ENCODE measurements at places on chromosomes 1 and 21. TPM values are rescaled to one million over a fixed set of nuclear protein-coding genes. Genes with fewer than 3 reads are reported as not detected.

GRCh38 chr1:30707412-30708360 is 15.7 kb downstream of the MATN1 start:
- no peaks in the 10 kb centered on the region for H3K36me3 ChIP-seq
- no peaks in the 10 kb centered on the region for H3K4me1 ChIP-seq
- peak; percentile 75 for DNase-seq
- H3K4me3 ChIP-seq, result no peak overlapping the region

DNA sequence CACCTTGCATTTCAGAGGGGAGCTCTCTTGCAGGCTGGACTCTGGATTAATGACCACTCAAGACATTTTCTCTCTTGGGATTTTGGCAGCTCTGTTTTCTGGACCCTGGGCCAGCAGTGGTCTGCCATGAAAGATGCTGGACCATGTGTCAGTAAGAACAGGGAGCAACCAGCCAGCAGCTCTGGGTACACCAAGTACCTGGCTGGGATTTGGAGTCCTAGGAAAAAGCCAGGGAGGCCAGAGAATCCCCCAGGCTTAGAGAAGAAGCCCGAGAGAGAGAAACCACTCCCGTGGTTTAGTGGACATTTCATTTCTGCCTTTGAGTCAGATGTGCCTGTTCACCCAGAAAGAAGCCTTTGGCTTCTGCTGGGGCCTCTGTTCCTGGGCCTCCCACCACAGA is 2.5 kb downstream of the NFASC start:
- H3K36me3 ChIP-seq, result no peaks in the 10 kb centered on the region
- no peaks in the 10 kb centered on the region for H3K4me1 ChIP-seq
- no peak for DNase-seq
- no peak overlapping the region for H3K27ac ChIP-seq
- no peak overlapping the region for H3K4me3 ChIP-seq

GRCh38 chr1:60759291-60759690 is 323.1 kb upstream of the NFIA start:
- DNase-seq, result no peak
- no peaks in the 10 kb centered on the region for H3K36me3 ChIP-seq
- no peak overlapping the region for H3K27ac ChIP-seq
- H3K4me1 ChIP-seq, result no peaks in the 10 kb centered on the region

DNA sequence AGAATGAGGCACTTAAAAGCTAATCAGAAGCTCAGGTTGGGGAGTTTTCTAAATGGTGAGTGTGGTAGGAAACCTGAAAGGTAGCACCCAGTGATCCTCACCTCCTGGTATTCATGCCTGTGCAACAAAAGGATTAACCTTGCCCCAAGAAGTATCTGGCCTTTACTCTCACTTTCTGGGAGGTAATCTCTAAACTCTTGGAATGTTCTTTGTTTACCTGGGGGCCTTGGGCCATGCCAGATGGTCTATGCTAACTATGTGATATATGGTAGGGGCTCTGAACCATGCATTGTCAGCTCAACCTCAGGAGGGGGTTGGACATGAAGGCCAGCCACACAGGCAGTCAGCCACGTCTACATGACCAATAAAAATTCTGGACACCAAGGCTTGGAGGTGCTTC is 24.4 kb upstream of the TRIM33 start:
- no peak overlapping the region for H3K27ac ChIP-seq
- no peaks in the 10 kb centered on the region for H3K36me3 ChIP-seq
- peaks cover 11% of the 10 kb centered on the region for H3K4me1 ChIP-seq
- no peak for DNase-seq
- no peaks in the 10 kb centered on the region for H3K27me3 ChIP-seq

- H3K4me3 ChIP-seq, result no peak overlapping the region
- H3K27ac ChIP-seq, result no peak overlapping the region
- no peak for DNase-seq
- H3K36me3 ChIP-seq, result peaks cover 5% of the 10 kb centered on the region
- H3K4me1 ChIP-seq, result 0 out of 2 replicates have a peak, but pooled peaks cover under 1% of the 10 kb centered on the region
These were observed 9.5 kb downstream of the SIM2 start for GRCh38 chr21:36708286-36709029.

GRCh38 chr1:209884665-209885117 is 53.3 kb upstream of the SYT14 start:
- H3K27me3 ChIP-seq, result no peaks in the 10 kb centered on the region
- peak overlapping the region; percentile 68 for H3K27ac ChIP-seq
- DNase-seq, result peak; percentile 85
- H3K4me3 ChIP-seq, result no peak overlapping the region
- H3K4me1 ChIP-seq, result peaks cover 20% of the 10 kb centered on the region

GRCh38 chr1:153642161-153642560 is 8.3 kb downstream of the CHTOP start:
- H3K4me1 ChIP-seq, result no peaks in the 10 kb centered on the region
- no peak overlapping the region for H3K4me3 ChIP-seq
- no peaks in the 10 kb centered on the region for H3K27me3 ChIP-seq
- no peak for DNase-seq

DNA sequence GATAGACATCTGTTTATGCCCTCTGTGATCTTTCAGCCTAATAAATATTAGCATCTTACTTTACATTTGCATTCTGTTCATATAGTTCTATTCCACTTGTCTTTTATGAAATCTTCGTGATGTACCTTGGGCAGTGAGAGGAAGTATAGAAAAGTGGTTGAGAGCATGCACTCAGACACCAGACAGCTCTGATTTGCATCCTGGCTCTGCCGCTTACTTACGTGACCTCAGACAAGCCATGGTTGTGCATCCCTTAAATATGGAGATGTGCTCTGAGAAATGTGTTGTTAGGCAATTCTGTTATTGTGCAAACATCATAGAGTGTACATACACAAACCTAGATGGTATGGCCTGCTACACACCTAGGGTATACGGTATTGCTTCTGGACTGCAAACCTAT is 22.9 kb downstream of the OVGP1 start:
- peaks cover 67% of the 10 kb centered on the region for H3K27me3 ChIP-seq
- no peaks in the 10 kb centered on the region for H3K36me3 ChIP-seq
- no peak overlapping the region for H3K27ac ChIP-seq
- H3K4me1 ChIP-seq, result no peaks in the 10 kb centered on the region
- no peak for DNase-seq

- H3K4me3 ChIP-seq, result no peak overlapping the region
- no peaks in the 10 kb centered on the region for H3K4me1 ChIP-seq
- H3K36me3 ChIP-seq, result no peaks in the 10 kb centered on the region
- DNase-seq, result no peak
- H3K27me3 ChIP-seq, result no peaks in the 10 kb centered on the region
- no peak overlapping the region for H3K27ac ChIP-seq
These were observed 3.1 kb downstream of the FTCD start for GRCh38 chr21:46151989-46152926.

DNA sequence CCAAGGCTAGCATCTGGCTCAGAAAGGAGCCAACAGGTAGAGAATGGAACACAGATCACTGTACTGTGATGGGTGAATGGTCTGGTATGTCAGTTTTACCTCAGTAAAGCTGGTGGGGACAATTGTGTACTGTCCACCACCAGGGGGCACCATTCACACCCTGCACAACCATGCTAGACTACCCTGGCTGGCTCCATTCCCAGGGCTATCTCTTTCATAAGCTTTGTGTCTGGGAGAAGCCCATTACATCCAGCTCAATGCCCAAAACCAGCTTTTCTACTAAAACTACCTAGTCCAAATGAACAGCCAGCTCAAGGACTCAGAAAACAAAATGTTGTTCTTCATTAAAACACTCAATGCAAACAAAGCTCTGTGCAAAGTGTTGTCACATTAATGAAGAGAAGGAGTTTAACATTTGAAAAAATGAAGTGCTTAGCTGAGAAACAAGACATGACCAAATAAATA is 62.0 kb upstream of the RASAL2 start:
- H3K4me1 ChIP-seq, result peaks cover 20% of the 10 kb centered on the region
- peak overlapping the region; percentile 46 for H3K27ac ChIP-seq
- H3K4me3 ChIP-seq, result no peak overlapping the region

- no peaks in the 10 kb centered on the region for H3K36me3 ChIP-seq
- H3K27me3 ChIP-seq, result no peaks in the 10 kb centered on the region
- DNase-seq, result no peak
- H3K4me3 ChIP-seq, result no peak overlapping the region
- no peak overlapping the region for H3K27ac ChIP-seq
These were observed 32.6 kb upstream of the LAMC1 start for GRCh38 chr1:182990413-182991144.

- no peak for DNase-seq
- peak overlapping the region; percentile 100 for H3K27ac ChIP-seq
- H3K36me3 ChIP-seq, result no peaks in the 10 kb centered on the region
- no peaks in the 10 kb centered on the region for H3K27me3 ChIP-seq
These were observed 6.5 kb upstream of the CSTB start for GRCh38 chr21:43782431-43783097.

DNA sequence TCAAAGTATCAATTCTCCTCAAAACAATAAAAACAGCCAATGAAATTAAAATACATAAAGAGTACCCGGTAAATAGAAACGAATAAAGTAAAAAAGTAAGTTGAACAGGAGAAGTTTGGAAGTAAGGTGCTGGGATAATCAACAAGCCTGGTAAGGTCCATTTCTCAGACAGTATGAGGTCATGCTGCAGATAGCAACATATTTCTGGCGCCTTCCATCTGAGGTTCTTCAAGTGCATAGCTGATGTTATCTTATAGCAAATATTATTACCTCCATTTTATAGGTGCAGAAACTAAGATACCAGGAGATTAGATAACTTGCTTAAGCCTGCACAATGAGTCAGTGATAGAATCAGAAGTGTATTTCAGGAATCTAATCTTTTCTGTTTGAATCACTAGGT is 23.7 kb upstream of the CEP350 start:
- H3K4me1 ChIP-seq, result peaks cover 10% of the 10 kb centered on the region
- no peak overlapping the region for H3K4me3 ChIP-seq
- H3K27me3 ChIP-seq, result no peaks in the 10 kb centered on the region

- H3K36me3 ChIP-seq, result 0 out of 2 replicates have a peak, but pooled peaks cover 4% of the 10 kb centered on the region
- peaks cover 13% of the 10 kb centered on the region for H3K4me1 ChIP-seq
- H3K4me3 ChIP-seq, result peak overlapping the region; percentile 62
- H3K27ac ChIP-seq, result peak overlapping the region; percentile 90
- H3K27me3 ChIP-seq, result no peaks in the 10 kb centered on the region
These were observed 1.0 kb downstream of the ZNF687 start for GRCh38 chr1:151282883-151283725.

DNA sequence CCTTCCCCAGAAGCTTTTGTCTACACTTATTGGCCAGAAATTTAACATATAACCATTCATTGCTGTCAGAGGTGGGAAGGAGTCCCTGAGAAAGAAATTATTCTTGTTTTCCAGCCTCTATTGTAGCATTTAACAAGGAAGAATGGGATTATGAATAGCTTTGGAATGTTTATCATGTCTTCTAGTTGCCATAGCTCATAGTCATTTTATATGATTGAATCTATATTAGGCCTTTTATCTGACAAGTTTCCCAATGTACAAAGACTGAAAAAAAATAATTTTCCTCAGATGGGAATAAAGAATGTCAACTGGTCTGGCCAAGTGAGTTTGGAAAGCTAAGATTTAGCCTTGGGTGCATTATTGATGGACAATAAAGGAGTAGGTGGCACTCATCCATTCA is 28.3 kb downstream of the PTPRC start:
- DNase-seq, result no peak
- H3K4me3 ChIP-seq, result no peak overlapping the region
- no peaks in the 10 kb centered on the region for H3K36me3 ChIP-seq
- no peaks in the 10 kb centered on the region for H3K27me3 ChIP-seq
- no peak overlapping the region for H3K27ac ChIP-seq

DNA sequence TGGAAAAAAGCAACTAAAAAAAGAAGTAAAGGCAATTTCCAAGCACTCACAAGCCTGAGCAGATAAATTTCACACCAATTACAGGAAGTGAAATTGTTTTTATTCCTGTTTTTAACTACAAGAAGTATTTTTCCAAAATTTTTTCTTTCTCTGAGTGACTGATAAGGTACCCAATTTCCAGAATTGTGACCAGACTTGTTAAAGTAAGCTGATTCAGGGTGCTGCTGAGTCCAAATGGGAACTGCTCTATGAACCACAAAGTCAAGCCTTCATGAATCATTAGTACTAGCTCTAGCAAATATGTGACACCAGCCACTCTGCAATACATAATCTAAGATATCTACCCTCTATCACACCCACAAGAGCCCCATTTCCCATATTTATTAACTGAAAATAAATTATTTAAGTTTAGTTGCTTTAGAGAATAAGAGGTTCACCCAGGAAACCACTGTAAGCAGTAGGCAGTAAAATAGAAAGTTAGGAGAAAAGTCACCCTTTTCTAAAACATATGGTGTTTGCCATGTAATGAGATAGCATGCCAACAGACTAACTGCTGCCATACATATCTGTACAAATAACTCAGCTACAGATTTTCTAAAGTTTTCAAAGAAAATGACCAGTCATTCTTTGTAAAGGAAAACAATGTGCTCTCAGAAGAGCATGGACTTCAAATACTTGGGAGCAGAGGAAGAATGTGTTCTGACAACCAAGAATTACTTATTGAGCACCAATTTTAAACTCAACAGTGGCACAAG is 43.1 kb upstream of the TNFSF18 start:
- H3K36me3 ChIP-seq, result no peaks in the 10 kb centered on the region
- DNase-seq, result no peak
- no peaks in the 10 kb centered on the region for H3K27me3 ChIP-seq
- no peak overlapping the region for H3K27ac ChIP-seq

DNA sequence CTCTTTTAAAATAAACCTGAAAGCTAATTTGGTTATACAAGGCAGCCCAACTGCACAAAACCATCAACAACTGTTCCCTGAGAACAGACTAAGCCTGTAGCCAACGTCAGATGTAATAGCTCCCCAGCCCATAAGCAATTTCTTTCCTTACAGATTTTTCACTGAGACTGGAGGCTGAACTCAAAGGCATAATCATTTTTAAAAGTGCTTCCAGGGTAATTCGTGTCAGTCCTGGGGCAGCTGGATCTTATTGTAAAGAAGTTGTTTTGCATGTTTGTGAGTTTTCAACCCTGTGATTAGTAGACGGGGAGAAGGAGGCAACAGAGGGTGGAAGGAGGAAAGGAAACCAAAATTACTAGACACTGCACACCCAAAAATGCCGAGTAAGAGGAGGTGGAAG is 3.2 kb downstream of the DPT start:
- no peak for DNase-seq
- no peaks in the 10 kb centered on the region for H3K4me1 ChIP-seq
- H3K27ac ChIP-seq, result no peak overlapping the region
- no peak overlapping the region for H3K4me3 ChIP-seq
- no peaks in the 10 kb centered on the region for H3K36me3 ChIP-seq

DNA sequence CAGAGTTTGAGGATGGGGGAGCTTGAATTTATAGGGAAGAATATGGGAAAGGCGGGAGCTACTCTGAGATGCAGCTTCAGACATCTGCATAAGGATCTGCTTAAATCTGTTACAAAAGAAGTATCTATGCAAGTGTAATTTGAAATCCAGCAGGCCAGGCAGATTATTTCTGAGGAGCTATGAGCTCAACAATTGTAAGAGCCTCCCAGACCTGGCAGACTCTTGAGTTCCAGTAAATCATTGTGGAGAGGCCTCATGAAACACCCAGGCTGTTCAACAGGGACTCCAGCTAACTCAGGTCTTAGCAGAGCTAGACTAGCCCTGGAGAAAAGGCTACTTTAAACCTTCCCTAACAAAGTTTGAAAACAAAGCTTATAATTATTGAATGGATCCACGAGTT is 647.5 kb upstream of the CHRM3 start:
- no peaks in the 10 kb centered on the region for H3K4me1 ChIP-seq
- no peak for DNase-seq
- H3K27ac ChIP-seq, result no peak overlapping the region
- H3K27me3 ChIP-seq, result no peaks in the 10 kb centered on the region

CFHR2 gene
- total RNA-seq, result not detected

NOL9 gene
- total RNA-seq, result 28.4 TPM

VHLL gene
- not detected for total RNA-seq

PLD5 gene
- not detected for total RNA-seq

S100A16 gene
- total RNA-seq, result 226 TPM

CFAP45 gene
- 9.3 TPM for total RNA-seq

RIMKLA gene
- total RNA-seq, result 0.35 TPM
